ENCODE measurements at places on chromosomes 2 and 18.

- peaks cover 12% of the 10 kb centered on the region for H3K27me3 ChIP-seq
- no peak for DNase-seq
- H3K4me1 ChIP-seq: no peaks in the 10 kb centered on the region
Observed at GRCh38 chr2:58434692-58435091, 193.6 kb upstream of the FANCL start.

- no peaks in the 10 kb centered on the region for H3K4me1 ChIP-seq
- no peak overlapping the region for H3K27ac ChIP-seq
- H3K27me3 ChIP-seq: peaks cover 2% of the 10 kb centered on the region
- no peak overlapping the region for H3K4me3 ChIP-seq
Observed at GRCh38 chr2:68420254-68420910, 46.7 kb downstream of the FBXO48 start.

DNA sequence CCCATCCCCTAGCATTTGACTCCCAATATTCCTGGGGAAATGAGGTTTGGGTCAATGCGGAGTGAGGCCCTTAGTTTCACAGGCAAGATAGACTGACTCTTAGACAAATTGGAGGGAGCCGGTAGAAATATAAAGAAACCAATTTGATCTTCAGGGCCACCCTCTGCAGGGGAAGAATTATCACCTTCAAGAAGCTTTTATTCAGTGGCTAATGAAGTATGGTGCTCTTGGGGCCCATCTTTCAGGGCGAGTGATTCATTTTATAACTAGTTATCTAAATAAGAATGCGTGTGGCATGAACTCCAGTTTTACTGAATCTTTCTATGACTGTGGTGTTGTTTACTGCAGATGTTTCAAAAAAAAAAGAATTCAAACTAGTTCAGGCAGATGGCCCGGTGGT is 88.4 kb downstream of the LYPD1 start:
- H3K4me1 ChIP-seq: no peaks in the 10 kb centered on the region
- H3K27ac ChIP-seq: no peak overlapping the region
- no peak for DNase-seq
- H3K4me3 ChIP-seq: no peak overlapping the region
- no peaks in the 10 kb centered on the region for H3K27me3 ChIP-seq

- no peaks in the 10 kb centered on the region for H3K4me1 ChIP-seq
- H3K27me3 ChIP-seq: peaks cover 2% of the 10 kb centered on the region
- no peak for DNase-seq
- H3K27ac ChIP-seq: no peak overlapping the region
- no peak overlapping the region for H3K4me3 ChIP-seq
- H3K36me3 ChIP-seq: no peaks in the 10 kb centered on the region
Observed at GRCh38 chr2:14513903-14514302, 118.6 kb upstream of the LRATD1 start.

- DNase-seq: no peak
- H3K4me3 ChIP-seq: no peak overlapping the region
- no peak overlapping the region for H3K27ac ChIP-seq
- H3K36me3 ChIP-seq: no peaks in the 10 kb centered on the region
Observed at GRCh38 chr18:38619129-38619528, 1053.5 kb upstream of the CELF4 start.

- H3K4me1 ChIP-seq: no peaks in the 10 kb centered on the region
Observed at GRCh38 chr2:132414081-132414480, 2.5 kb upstream of the GPR39 start.
